ENCODE measurements at places on chromosomes 16 and 17.

DNA sequence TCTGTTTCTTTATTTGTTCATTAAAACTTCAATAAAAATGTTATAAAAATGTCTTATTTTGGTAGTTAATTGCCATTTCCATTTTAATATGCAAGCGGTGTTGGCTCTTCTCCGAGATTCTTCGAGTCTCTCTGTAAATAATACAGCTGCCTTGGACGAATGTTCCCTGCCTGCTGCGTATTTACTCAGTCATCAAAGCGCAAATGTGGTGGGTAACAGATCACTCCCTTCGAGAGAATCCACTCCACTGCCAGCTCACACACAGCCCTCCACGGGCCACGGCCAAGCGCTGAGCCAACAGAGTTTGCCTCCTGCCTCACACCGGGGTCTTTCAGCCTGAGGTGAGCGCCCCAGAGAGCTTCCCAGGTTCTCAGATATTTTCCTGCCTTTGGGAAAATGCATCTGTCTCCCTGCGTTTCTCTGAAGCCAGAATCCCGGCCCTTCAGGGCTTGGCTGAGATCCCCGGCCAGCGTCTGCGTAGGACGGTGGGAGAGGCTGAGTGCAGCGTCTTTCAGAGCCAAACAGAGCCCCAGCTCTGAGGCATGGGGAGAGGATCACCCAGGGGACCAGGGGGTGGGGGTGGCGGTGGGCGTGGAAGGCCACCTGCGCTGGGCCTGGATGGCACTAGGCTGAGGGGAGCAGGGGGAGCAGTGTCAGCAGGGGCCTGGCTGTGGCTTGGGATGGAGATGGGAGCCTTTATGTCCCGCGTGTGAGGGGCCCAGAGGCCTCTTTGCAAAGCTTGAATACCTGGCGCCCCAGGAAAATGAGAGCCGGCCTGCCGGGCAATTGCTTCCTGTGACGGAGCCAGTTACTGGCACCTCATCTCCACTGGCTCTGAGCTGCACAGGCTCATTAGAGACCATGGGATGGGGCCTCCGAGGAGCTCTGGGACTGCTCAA lies 248.7 kb downstream of the RBFOX3 start:
- peak; percentile 11 for DNase-seq

- peak; percentile 76 for DNase-seq
These were observed 100.5 kb downstream of the NF1 start for GRCh38 chr17:31195305-31195704.

- no peak for DNase-seq
These were observed 439.0 kb downstream of the HS3ST3B1 start for GRCh38 chr17:14739656-14740431.

- DNase-seq, result no peak
These were observed 52.0 kb downstream of the CBFA2T3 start for GRCh38 chr16:88924834-88925539.

DNA sequence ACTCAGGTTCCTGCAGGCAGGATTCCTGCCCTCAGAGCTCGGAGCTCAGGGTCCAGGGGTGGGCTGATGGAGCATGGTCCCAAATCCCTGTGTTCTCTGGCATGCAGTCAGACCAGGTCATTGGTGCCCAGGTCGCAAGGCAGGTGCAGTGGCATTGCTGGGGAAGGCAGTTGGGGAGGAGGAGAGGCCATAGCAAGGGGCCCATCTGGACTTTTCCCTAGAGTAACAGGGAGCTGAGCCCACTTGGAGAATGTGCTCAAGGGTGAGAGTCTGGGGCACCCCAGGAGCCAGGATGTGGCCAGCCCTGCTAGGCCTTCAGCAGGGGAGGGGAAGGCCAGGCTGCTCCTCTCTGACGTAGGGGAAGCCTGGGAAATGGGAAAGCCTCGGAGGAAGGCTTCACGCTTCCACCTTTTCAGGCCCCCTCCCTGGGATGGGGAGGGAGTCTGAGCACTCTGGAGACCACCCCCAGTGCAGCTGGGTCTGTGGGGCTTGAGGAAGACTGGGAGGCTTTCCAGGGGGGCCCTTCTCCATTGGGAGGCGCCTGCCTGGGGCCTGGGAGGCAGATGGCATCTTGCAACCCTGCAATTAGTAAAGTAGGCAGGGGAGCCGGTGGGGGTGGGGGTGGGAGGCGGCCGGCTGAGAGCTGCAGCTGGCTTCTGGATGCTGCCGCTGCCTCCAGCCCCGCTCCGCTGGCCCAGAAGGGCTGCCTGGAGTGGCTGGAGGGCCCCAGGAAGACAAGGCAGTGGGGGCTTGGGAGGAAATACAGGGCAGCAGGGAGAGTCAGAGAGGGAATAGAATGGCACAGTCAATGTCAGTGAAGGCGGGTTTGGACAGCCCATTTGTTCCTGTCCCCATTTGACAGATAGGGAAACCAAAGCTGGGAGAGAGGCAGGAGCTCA lies 21.1 kb upstream of the DOK4 start:
- no peak for DNase-seq

DNA sequence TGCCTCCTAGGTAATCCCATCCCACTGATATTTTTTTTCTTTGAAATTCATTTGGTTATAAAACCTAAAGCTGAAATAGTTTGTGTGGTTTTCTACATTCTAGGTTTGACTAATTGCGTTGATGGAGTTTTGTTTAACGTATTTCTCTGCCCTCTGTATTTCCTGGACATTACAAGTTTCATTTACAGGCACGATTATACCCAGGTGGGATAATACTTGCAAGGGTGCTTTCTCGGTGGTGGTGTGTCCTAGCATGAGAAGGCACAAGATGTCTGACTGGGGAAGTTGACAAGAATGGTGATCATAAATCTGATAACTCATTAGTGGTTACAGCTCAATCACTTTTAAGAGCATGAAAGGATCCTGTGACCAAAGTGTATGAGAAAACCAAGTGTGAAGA lies 45.0 kb downstream of the DYNLRB2 start:
- DNase-seq, result no peak

- DNase-seq, result no peak
These were observed 132.6 kb downstream of the RAB11FIP4 start for GRCh38 chr17:31523862-31524730.

GRCh38 chr17:59838052-59838916 lies 54.5 kb downstream of the TUBD1 start:
- no peak for DNase-seq

DNA sequence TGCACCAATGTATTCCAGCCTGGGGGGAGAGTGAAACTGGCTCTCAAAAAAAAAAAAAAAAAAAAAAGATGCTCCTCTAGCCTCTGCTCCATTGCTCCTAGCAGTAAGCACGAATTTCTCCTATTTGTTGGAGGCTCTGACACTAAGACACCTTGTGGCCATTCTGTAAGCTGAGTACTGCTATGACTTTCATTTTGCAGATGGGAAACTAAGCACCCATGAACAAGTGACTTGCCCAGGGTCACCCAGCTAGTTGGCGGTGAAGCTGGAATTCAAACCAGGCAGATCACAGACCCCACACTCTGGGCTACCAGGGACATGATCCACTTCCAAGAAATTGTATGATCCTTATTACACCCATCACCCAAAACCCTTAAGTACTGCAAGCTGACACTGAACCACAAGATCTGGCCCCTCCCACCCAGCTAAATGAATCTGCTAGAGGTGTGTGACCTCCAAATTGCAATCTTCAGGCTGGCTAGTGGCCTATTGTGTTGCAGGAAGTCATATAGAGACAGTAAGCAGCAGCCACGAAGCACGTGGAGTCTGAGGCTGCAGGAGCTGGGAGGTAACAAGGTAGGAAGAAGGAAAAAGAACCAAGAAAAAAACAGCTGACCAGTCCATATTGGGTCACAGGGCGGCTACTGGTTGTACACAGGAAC lies 209.4 kb downstream of the XYLT1 start:
- no peak for DNase-seq

GRCh38 chr17:73879987-73880386 lies 235.7 kb upstream of the SDK2 start:
- no peak for DNase-seq

DNA sequence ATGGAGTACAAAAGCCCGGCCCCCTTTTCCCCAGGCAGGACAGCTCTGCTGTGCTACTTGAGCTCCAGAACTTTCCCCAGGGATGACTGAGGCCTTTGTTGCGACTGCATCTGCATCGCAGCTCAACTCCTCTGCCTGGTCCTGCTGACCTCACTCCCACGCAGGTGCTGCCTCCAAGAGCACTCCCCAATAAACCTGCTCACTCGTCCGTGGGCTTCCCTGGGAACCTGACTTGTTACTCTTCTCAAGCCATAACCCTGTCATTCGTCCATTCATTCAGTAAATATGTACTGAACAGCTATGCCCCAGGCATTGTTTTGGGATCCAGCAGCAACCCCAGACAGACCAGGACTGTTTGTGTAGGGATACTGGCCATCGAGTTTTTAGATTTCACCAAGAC lies 11.6 kb upstream of the RMI2 start:
- no peak for DNase-seq

- DNase-seq, result no peak
These were observed 2.3 kb downstream of the LIMD2 start for GRCh38 chr17:63697341-63698286.

DNA sequence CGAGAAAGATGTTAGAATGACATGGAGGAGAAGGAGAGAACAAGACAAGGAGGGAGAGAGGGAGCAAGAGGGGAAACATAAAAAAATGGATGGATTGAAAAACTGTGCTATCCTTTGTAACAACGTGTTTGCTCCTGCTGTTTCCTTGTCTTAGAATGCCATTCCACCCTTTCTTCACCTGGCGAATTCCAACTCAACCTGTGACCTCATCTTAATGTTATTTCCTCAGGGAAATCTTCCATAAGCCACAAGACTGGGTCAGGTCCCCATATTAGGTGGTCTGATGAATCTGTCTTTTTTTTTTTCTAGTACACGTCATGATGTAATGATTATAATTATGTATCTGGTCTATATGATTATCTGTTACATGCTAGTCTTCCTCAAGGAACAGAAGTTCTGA lies 195.0 kb upstream of the MAF start:
- no peak for DNase-seq

DNA sequence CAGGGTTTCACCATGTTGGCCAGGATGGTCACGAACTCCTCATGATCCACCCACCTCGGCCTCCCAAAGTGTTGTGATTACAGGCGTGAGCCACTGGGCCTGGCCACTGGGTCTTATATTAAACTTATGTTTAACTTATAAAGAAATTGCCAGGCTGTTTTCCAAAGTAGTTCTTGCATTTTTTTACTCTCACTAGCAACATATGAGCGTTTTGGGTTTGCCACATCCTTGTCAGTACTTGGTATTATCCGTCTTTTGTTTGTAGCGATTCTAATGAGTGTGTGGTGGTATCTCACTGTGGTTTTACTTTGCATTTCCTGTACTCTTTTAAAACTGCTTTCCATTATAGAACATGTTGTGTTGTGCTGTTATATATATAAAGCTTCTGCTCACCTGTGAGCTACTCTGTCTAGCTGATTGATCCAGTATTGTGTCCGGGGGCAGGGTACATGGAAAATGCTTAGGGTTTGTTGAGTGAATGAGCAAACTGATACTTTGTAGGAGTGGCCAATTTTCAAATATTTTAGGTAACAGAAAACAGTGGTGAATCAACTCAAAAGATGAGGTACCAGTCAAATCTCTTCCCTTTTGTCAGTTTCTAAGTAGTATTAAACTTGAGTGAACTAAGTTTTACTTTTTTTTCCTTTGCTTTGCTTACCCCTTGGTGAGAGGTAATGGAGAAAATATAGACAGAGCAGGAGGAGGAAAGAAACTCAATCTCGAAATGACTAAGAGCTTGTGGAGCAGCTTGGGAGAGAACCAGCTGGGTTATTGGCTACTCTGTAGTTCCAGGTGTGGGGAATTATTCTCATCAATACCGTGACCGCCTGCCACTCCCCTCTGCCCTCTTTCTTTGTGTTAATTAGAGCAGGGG lies 75.8 kb downstream of the PITPNC1 start:
- DNase-seq, result no peak

- DNase-seq, result no peak
These were observed 39.8 kb upstream of the RASD1 start for GRCh38 chr17:17535957-17536356.

- DNase-seq, result no peak
These were observed 16.2 kb downstream of the RPH3AL start for GRCh38 chr17:336110-337021.

- peak; percentile 23 for DNase-seq
These were observed 67.0 kb downstream of the PRMT7 start for GRCh38 chr16:68377667-68378393.

DNA sequence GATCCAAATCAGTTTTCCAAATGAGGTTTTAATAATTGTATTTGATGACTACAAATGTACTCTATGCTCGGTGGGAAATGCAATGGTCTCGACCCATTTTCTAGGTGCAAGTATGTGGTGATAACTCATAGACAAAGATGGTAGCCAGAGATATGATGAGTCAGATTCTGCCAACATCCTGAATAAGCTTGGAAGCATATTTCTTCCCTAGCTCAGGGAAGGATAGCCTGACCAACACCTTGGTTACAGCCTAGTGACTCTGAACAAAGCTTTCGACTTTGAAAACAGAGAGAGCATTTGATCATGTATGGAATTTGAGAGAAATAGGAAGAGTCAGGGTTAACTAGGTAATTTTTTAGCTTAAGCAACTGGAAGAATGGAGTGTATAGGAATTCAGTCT lies 128.3 kb upstream of the MYOCD start:
- no peak for DNase-seq

DNA sequence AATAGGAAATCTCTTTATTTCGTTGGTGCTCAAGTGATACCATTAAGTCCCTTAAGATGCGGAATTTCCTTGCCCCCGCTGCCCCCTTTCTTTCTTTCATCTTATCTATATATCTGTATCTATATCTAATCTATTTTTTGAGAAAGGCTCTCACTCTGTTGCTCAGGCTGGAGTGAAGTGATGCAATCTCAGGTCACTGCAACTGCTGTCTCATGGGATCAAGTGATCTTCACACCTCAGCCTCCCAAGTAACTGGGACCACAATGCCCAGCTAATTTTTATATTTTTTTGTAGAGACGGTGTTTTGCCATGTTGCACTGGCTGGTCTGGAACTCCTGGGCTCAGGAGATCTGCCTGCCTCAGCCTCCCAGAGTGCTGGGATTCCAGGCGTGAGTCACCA lies 693.5 kb downstream of the WWOX start:
- no peak for DNase-seq

DNA sequence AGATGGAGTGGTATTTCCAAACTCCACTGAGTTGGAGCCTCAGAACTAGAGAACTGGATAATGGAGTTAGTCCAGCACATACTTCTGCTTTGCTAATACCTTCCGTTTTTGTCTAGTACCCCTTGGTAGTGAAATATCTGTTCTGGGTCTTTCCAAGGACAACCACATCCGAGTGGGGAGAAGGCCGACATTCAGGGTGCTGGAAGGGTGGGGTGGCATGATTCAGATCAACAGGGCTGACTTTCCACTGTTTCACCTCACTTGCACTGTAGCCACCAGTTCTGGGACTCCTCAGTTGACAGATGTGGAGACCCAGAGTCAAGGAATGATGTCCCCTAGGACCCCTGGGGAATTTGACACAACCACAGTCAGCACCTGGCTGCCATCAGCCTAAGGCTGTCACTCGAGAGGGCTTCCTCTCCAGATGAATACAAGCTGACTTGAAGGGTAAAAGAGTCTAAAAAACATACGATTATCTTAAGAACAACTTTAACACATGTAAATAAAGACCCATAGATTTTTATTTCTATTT lies 84.8 kb upstream of the HNF1B start:
- DNase-seq, result no peak
